ENCODE measurements at places on chromosomes 5 and 9.

DNA sequence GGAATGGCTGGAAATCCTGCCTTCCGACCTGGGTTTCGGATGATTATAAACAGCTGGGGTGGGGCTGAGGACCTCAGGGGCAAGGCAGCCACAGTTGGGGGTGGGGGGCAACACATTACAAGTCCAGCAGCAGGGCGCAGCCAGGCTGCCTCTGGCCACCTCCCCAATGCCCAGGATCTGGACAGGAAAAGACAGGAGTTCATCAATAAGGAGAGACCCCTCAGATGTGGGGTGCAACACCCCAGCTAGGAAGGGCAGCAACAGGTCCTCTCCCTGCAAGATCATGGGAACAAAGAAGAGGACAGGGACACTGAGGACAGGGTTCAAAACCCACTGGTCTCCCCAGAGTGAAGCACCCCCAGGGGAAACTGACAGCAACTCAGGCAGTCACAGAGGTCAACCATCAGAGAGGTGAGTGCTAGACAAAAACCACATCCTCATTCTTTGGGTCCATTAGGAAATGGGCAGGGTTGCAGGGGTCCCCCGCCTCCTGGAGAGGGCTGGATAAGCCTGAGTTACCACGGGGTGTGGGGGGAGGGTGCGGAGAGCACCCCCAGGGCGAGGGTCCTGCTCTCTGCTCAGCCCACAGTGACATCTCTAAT lies 33.5 kb downstream of the SEMA4D start:
- no peak for DNase-seq

- no peak for DNase-seq
These were observed 249.0 kb upstream of the ZNF608 start for GRCh38 chr5:124995421-124995820.

DNA sequence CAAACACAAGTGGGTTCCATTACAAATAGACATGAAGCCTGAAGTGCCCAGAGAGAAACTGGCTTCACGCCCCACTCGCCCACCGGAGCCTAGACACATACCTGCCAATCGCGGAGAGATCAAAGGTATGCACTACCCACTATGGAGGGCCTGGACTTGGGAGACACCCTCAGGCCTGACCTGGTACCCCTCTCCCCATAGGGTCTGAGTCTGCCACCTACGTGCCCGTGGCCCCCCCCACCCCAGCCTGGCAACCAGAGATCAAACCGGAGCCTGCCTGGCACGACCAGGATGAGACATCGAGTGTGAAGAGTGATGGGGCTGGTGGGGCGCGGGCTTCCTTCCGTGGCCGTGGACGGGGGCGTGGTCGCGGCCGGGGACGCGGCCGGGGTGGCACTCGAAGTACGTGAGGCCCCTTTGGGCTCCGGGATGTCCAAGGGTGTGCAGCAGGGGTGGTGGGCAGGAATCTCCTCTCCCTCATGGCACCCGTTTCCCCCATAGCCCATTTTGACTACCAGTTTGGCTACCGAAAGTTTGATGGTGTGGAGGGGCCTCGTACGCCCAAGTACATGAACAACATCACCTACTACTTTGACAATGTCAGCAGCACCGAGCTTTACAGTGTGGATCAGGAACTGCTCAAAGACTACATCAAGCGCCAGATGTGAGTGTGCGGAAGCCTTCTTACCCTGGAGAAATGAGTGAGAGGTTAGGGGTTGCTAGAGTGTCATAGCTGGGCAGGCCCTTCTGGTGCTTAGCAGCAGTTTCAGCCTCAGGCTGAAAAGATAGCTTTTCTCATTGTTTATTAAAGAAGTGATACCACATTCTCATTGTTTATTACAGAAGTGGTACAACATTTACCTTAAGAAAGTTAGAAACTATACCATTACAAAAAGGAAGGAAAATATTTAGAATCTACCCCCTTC lies 38.7 kb downstream of the LARP1 start:
- DNase-seq: no peak

GRCh38 chr5:11683666-11684065 lies 220.6 kb downstream of the CTNND2 start:
- peak; percentile 0 for DNase-seq

Measured in retinal pigment epithelial cell (primary cell).